Stimulated activated CD4-positive, alpha-beta T cell treated with anti-CD3 and anti-CD28 coated beads, Interleukin-12 subunit alpha, Interleukin-12 subunit beta, amount 100 ng/mL, for 24 hours (primary cell): ENCODE measurements at places on chromosomes 1 and 21.

DNA sequence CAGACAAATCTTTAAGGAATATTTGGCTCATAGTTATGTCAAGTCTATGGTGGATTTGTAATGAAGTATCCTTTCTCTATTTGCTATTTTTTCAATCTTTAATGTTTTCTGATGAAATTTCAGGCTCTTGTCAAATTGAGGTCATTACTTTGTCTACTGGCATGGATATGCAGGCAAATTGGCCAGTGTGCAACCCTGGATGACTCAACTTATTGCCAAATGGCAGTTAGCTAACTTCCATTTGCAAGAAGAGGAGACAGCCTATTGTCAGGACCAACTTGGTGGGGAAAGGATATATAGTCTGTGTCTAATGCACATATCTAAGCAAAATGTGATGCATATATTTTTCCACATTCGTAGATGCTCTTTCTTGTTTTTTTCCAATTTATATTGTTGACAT, 530.5 kb downstream of the PTBP2 start:
- DNase-seq, result no peak

DNA sequence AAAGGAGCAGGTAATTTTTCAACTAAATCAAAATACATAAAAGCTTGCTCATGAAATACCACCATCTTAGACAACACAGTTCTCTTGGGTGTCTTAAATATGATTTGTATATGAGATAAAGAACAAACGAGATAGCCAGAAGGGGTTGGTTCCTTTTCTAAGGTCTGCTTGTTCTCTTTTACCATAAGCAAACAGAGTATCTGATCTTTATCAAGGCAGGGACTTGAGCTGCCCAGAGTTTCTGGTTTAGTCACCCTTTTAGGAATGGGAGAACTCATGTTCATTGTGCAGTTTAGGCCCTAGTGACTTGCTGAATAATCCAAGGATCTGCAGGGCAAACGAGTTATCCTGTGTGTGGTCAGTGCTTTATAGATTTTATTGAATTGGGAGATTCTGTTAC, 3.0 kb upstream of the SUCO start:
- DNase-seq, result no peak

DNA sequence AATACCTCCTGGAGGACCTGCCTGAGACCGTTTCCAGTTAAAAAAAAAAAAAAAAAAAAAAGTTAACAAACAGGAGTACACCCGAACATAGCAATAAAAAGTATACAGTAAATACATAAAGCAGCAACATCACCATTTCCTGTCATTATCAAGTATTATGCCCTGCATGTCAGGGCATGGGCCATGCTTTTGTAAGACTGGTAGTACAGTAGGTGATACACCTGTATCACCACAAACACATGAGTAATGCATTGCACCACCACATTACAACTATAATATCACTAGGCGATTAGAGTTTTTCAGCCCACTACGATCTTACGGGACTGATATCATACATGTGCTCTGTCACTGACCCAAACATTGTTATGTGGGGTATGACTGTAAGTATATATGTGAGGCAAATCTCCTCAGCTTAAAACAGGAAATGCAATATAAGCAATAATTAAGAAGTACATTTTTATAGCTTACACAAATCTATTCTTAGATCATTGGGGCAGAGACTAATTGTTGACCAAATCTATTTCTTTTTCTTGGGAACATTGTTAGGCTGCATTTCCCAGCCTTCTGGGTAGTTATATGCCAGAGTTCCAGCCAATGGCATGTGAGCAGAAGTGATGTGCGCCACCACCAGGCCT, 98.1 kb downstream of the PLD5 start:
- no peak for DNase-seq

- DNase-seq, result no peak
Measured at GRCh38 chr1:208775841-208776240, 531.7 kb upstream of the PLXNA2 start.

GRCh38 chr1:193525411-193525810, 339.0 kb upstream of the B3GALT2 start:
- no peak for DNase-seq

DNA sequence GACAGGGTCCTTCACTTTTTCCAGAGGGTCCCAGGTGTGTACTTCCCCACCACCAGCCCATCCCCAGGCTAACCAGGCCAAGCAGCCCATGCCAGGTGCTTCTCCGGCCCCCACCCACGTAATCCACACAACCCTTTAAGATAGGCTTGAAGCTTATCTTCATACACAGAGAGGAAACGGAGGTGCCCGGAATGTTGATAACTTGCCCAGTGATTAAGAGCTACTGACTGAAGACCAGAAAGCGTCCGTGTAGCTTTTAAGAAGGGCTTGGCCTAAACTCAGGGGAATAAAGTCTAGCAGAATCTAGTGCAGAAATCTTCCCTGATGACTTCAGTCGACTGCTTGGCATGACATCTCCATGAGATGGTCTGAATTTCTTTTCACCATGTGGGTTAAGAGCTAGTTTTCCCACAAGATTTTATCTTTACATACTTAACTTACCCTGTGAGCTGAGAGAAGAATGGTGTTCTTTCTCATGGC, 138.7 kb downstream of the GALNT2 start:
- DNase-seq, result no peak

GRCh38 chr1:227561241-227561907, 2.0 kb upstream of the ZNF678 start:
- DNase-seq, result no peak

- no peak for DNase-seq
Measured at GRCh38 chr1:8021676-8022266, 4.3 kb downstream of the ERRFI1 start.

DNA sequence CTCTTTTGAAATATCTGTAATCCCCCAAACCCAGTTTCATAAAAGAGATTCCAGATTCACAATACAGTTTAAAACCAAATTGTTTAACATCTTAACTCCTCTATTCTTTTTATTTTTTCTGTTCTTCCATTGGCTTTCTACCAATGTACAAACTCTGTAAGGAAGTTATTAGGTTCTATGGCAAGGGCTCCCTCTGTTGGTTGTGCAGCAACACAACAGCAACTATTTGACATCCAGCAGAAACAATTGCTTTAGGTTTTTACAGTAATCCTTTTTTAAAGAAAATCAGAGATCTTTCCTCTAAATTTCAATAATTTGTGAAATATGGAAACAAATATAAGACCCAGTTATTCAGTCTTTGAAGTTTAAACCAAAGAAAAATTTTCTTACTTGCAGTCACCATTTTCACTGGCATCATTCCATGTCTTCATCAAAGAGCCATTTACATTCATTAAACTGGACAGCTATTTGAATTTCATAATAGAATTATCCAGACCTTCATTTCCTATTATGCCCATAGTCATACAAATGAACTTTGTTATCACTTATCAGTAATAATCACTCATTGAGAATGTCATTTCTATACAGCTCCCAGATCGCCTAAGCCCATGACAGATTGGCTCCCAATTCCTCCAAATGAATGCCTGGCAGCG, 46.5 kb upstream of the RNF11 start:
- DNase-seq, result no peak

DNA sequence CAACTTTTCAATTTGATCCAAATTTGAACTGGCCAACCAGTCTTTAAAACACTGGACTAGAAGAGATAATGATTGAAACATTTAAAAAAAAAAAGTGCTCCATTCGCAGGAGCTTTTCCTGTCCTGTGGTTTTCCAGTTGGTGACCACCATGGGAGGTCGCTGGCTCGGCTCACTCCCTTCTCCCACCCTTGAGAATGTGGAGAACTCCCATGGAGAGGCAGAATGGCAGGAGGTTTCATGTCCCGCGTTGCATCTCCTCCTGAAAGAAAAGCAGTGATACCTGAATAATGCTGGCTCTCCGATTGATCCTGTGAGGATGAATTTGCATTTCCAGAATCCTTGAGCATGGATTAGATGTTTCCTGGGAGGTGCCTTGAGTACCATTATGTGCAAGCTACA, 16.5 kb upstream of the MPZL1 start:
- no peak for DNase-seq

- DNase-seq, result no peak
Measured at GRCh38 chr1:15326691-15327588, 79.9 kb downstream of the FHAD1 start.

- no peak for DNase-seq
Measured at GRCh38 chr1:203328714-203329122, 22.2 kb downstream of the FMOD start.

- DNase-seq, result no peak
Measured at GRCh38 chr1:117339866-117340700, 27.2 kb upstream of the MAN1A2 start.

GRCh38 chr1:8097908-8098307, 71.8 kb upstream of the ERRFI1 start:
- DNase-seq, result no peak
